Hindlimb muscle (tissue), 1 donor: ENCODE measurements at places on chromosomes 5 and 9.

GRCh38 chr9:69198521-69199220 is 24.6 kb downstream of the TJP2 start:
- no peak for DNase-seq

- DNase-seq, result no peak
These were observed 264.7 kb upstream of the CCNG1 start for GRCh38 chr5:163172540-163173338.

DNA sequence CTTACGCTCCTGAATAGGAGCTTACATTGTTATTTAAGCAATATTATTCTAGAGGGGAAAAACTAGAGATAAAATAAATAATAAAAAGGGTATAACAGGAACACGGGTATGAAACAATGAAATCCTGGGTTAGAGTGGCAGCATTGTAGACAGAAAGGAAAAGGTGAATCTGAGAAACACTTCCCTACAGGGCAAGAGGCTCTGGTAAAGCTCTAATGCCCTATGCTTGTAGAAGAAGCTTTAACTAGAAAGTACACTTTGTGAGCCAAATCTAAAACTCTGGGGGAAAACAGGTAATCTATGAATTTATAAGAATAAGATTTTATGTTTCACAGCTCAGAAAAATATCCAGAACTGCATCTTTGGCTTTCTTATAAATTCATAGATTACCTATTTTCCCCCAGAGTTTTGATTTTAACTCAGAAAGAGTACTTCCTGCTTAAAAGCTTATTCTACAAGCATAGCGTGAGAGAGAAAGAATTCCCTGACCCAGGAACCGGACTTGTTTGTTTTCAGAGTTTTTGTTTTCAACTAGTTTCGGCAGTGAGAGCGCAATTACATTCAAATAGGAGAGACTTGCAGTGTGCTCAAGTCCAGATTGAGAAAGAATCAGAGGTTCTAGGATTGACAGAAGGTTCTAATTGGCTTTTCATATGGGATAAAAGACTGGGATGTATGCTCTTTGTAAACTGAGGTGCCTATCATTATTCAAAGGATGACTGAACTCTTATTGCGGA is 651.0 kb upstream of the RORB start:
- no peak for DNase-seq

- no peak for DNase-seq
These were observed 86.8 kb downstream of the MELK start for GRCh38 chr9:36659500-36659899.
